A172 (cell line): ENCODE measurements at places on chromosomes 2 and 18. TPM values are rescaled to one million over a fixed set of nuclear protein-coding genes. Genes with fewer than 3 reads are reported as not detected.

Gene WNT6
- total RNA-seq, result 0.24 TPM in 1 of 2 replicates, not detected in the other

Gene MMADHC
- 425 and 434 TPM in 2 replicates for total RNA-seq

Gene STK11IP
- total RNA-seq, result 15.3 and 15.4 TPM in 2 replicates

Gene FKBP1B
- total RNA-seq, result 5.2 and 10.8 TPM in 2 replicates

Gene EVX2
- total RNA-seq, result not detected in 2 replicates

Gene CCDC148
- 0.65 and 0.90 TPM in 2 replicates for total RNA-seq

Gene GATA6
- 3.9 and 4.3 TPM in 2 replicates for total RNA-seq

Gene RNU2-63P
- not detected in 2 replicates for total RNA-seq

Gene FEZ2
- total RNA-seq, result 190 and 290 TPM in 2 replicates

Gene MAB21L4
- total RNA-seq, result 0.22 TPM in 1 of 2 replicates, not detected in the other

Gene SCN7A
- total RNA-seq, result 0.02 TPM in 1 of 2 replicates, not detected in the other

Gene CDK15
- total RNA-seq, result 0.19 TPM in 1 of 2 replicates, not detected in the other

Gene CERKL
- 0.71 and 1.2 TPM in 2 replicates for total RNA-seq

Gene MC5R
- 6.7 and 7.5 TPM in 2 replicates for total RNA-seq

Gene HMSD
- 0.12 TPM in 1 of 2 replicates, not detected in the other for total RNA-seq

Gene ITPRIPL1
- not detected in 2 replicates for total RNA-seq

Gene FTCDNL1
- total RNA-seq, result 2.9 and 4.2 TPM in 2 replicates

Gene DUSP19
- 2.5 and 3.2 TPM in 2 replicates for total RNA-seq

Gene KANSL1L
- total RNA-seq, result 12.9 and 18.6 TPM in 2 replicates

Gene TACR1
- total RNA-seq, result not detected in 2 replicates

Gene TBR1
- total RNA-seq, result not detected in 2 replicates

Gene PKDCC
- total RNA-seq, result 4.8 and 6.4 TPM in 2 replicates

Gene SPHKAP
- total RNA-seq, result not detected in 2 replicates

Gene MDH1B
- total RNA-seq, result 5.4 and 9.2 TPM in 2 replicates

Gene SH3BP4
- 53.3 and 56.4 TPM in 2 replicates for total RNA-seq

Gene PLCD4
- 1.3 and 6.9 TPM in 2 replicates for total RNA-seq

Gene CXCR4
- 2.8 and 4.3 TPM in 2 replicates for total RNA-seq

Gene TFCP2L1
- 0.26 and 0.34 TPM in 2 replicates for total RNA-seq

Gene RAD51AP2
- total RNA-seq, result 0.17 TPM in 1 of 2 replicates, not detected in the other

Gene NCKAP5
- total RNA-seq, result 0.07 and 3.7 TPM in 2 replicates

Gene GREB1L
- total RNA-seq, result 3.5 and 4.0 TPM in 2 replicates

Gene TEX44
- total RNA-seq, result not detected in 2 replicates

Gene CLEC4F
- total RNA-seq, result not detected in 2 replicates

Gene IGFBP2
- 42.8 and 56.6 TPM in 2 replicates for total RNA-seq

Gene CHN1
- 41.3 and 42.5 TPM in 2 replicates for total RNA-seq

Gene LRP2
- not detected in 2 replicates for total RNA-seq

Gene PLCL1
- total RNA-seq, result not detected in 2 replicates

Gene TP53I3
- 64.3 and 69.3 TPM in 2 replicates for total RNA-seq

Gene DYSF
- 10.6 and 13.6 TPM in 2 replicates for total RNA-seq

Gene CACNB4
- 1.8 and 2.2 TPM in 2 replicates for total RNA-seq

Gene FOXD4L1
- total RNA-seq, result 0.22 TPM in 1 of 2 replicates, not detected in the other

Gene CIDEA
- not detected in 2 replicates for total RNA-seq

Gene CDKL4
- total RNA-seq, result 0.10 TPM in 1 of 2 replicates, not detected in the other

Gene MC4R
- 2.7 and 3.9 TPM in 2 replicates for total RNA-seq

Gene HRH4
- not detected in 2 replicates for total RNA-seq

Gene MARCHF7
- total RNA-seq, result 164 and 178 TPM in 2 replicates

Gene RALBP1
- 79.5 and 84.6 TPM in 2 replicates for total RNA-seq

Gene NEB
- not detected in 2 replicates for total RNA-seq

Gene ACMSD
- not detected in 2 replicates for total RNA-seq

Gene FBXO36
- 3.3 and 3.8 TPM in 2 replicates for total RNA-seq

Gene IL1R1
- 1.7 and 2.6 TPM in 2 replicates for total RNA-seq

Gene BBS5
- 1.7 and 2.0 TPM in 2 replicates for total RNA-seq

Gene PROC
- 2.7 and 2.8 TPM in 2 replicates for total RNA-seq

Gene EGR4
- total RNA-seq, result not detected in 2 replicates

Gene LRRTM4
- 0.12 and 0.36 TPM in 2 replicates for total RNA-seq

Gene HOXD1
- 0.34 TPM in 1 of 2 replicates, not detected in the other for total RNA-seq
